ENCODE measurements at places on chromosomes 6 and 20.

- no peak for DNase-seq
Measured at GRCh38 chr20:54283253-54283652, 75.4 kb downstream of the PFDN4 start.

DNA sequence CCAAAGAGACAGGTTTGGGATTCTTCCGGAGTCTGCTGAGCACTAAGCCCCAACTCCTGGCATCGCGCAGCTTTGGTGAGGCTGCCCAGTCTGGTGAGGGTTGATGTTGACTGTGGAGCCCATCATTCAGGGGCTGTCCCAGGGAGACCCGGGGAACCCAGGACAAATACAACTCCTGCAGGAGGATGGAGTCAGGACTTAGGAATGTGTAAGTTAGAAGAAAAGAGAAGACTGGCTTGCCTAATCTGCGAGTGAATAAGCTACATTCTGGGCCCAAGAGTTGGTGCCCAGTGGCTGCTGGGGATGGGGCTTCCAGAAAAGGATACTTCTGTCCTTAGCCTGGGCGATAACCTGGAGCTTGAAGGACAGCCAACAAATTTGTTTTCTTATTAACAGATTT is 47.9 kb downstream of the STK35 start:
- DNase-seq, result no peak

GRCh38 chr6:166335378-166336302 is 6.7 kb downstream of the SFT2D1 start:
- no peak for DNase-seq

DNA sequence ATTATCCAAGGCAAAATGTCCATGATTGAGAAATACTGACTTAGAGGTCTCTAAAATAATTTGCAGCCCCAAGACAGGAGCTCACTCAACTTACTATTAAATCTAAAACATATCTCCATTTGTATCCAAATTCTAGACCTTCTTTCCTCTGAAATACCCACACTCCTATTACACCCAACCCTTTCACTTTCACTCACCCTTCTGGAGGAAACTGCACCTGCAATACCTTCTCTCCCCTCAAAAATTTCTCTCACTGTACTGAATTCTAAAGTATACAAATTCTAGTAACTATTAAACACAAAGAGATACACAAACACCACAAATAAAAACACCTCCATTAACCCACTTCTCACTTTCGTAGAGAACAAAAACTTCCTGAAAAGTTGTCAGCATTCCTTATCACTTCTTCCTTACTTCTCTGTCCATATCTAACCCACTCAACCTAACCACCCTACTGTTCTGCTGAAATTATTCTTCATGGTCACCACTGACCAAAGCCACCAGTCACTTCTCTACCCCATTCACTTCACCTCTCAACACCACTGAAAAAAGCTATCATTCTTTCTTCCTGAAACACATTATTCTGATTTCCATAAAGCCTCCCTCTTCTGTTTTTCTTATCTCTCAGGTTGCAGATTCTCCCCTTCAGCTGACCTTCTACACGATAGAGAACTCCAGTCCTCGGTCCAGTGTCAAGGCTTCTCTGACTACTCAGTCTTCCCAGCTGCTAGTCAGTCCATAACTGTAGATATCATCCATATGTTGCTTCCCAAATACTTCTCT is 12.0 kb downstream of the LMBRD1 start:
- no peak for DNase-seq

DNA sequence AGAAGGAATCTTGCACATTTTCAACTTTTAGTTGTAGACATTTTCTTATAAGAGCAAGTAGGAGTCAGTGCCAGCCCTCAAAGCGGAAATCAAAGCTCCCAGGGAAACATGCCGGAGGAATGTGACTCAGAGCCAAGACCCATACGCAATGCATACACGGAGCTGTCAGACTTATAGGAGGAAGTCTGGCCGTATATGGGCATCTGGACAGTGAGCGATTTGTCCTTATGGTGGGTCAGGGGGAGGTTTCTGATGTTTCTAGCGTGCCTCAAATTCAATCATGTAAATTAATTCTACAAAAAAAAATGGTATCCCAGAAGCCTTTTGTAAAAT is 3.6 kb upstream of the CCN2 start:
- no peak for DNase-seq

GRCh38 chr6:54886932-54887584 is 40.5 kb downstream of the FAM83B start:
- DNase-seq, result no peak

GRCh38 chr6:138817799-138818198 is 21.9 kb downstream of the ECT2L start:
- no peak for DNase-seq

GRCh38 chr6:126308362-126308761 is 31.6 kb upstream of the CENPW start:
- no peak for DNase-seq

DNA sequence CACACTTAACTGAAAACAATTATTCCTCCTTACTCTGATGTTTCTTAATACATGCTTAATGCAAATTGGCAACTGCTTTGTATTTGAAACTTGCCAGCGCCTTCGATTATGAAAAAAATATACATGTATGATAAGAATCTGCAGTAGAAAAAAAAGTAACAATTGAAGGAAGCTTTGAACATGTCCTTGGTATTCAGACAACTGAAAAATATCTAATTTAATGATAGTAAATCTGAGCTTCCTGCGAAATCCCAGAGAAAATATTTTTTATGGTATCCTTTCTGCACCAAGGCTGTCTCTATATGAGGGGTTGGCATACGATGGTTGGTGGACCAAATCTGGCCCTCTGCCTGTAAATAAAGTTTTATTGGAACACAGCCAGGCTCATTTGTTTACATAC is 186.2 kb downstream of the HDGFL1 start:
- DNase-seq, result no peak

DNA sequence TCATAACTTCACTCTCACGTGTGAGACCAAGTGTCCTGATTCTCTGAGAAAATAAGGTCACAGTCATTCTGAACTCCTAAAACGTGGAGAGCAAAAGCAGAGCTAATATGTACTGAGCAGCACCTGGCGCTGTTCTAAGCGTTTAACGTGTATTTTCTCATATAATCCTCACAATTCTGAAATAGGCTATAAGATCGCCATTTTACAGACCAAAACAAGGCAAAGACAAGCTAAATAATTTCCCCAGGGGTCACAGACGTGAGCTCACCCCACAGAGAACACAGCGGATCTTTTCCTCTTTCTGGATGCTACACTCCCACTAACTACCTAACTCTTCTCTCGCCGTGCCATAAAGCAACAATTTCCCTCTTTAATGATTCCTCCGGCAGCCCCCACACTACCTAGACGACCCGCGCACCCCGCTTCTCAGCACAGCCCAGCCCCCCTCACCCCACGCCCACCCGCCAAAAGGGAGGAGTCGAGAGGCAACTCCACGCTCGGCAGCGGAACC is 636 bp downstream of the SUPT3H start:
- DNase-seq, result peak; percentile 72

- no peak for DNase-seq
Measured at GRCh38 chr20:62485062-62485700, 9.4 kb upstream of the GATA5 start.

DNA sequence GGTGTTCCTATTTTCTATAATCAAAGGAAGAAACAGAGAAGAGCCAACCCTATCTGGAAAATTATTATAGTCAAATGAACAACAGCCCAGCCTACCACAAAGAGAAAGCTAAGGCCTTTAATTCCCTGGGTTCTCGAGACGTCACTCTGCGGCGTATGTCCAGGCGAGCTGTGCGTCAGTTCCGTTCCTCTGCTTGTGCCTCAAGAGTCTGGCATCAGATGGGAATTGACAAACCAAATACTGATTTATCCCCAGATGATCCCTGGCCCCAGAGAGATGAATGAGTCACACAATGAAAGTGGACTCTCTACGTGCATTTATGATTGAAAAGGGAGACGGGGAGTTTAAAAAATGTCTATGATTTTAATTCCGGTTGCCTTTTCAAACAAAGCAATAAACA is 151.6 kb upstream of the PDE10A start:
- DNase-seq, result no peak

DNA sequence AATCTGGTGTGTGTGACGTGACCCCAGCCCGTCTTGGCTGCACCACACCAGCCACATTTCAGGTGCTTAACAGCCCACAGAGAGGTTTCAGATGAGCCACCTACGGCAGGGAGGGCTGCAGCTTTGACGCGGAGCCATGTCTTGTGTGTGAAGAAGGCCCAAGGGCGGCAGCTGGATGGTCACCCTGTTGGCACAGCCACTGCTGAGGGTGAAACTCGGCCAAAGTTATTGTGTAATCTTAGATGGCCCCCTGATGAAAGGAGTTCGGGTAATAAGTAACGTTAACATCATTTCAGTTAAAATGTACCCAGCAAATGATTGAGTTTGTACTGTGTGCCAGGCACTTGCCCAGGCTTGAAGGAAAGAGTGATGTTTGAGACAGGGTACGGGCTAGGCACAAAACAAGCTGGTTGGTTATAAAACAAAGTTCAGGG is 97.2 kb downstream of the SSR1 start:
- DNase-seq, result no peak

DNA sequence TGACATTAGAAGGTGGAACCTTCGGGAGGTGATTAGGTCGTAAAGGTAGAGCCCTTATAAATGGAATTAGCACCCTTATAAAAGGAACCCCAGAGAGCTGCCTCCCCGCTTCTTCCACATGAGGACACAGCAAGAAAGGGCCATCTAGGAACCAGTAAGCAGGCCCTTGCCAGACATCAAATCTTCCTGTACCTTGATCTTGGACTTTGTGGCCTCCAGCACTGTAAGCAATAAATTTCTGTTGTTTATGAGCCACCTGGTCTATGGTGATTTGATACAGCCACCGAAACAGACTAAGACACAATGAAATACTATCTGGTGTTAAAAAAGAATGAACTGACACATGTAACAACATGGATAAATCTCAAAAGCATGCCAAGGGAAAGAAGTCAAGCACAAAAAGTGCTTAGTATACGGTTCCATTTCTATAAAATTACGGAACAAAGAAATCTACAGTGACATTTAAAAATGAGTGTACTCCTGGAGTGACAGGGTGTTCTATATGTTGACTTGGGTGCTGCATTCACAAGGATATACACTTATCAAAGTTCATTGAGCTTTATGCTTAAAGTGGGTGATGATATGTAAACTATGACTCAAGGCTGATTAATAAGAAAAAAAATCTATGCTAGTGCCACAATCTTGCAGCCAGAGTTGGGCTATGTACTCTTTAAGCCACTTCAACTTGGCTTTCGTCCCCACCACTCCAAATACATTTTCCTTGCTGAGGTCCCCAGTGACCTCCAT is 18.4 kb downstream of the SERPINB1 start:
- no peak for DNase-seq

DNA sequence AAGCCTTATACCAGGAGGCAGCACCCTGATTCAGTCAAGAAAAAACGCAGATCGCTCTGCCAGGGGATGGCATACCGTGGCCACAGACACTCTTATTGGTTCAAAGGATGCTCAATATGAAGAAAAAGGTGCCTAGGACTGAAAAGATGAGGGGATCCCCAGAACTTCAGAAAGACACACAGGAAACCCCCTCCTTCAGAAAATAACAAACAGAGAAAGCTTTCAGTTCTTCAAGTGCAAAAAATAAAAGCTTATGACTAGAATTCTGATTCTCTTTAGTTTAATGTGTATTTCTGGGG is 17.7 kb upstream of the MYB start:
- no peak for DNase-seq

DNA sequence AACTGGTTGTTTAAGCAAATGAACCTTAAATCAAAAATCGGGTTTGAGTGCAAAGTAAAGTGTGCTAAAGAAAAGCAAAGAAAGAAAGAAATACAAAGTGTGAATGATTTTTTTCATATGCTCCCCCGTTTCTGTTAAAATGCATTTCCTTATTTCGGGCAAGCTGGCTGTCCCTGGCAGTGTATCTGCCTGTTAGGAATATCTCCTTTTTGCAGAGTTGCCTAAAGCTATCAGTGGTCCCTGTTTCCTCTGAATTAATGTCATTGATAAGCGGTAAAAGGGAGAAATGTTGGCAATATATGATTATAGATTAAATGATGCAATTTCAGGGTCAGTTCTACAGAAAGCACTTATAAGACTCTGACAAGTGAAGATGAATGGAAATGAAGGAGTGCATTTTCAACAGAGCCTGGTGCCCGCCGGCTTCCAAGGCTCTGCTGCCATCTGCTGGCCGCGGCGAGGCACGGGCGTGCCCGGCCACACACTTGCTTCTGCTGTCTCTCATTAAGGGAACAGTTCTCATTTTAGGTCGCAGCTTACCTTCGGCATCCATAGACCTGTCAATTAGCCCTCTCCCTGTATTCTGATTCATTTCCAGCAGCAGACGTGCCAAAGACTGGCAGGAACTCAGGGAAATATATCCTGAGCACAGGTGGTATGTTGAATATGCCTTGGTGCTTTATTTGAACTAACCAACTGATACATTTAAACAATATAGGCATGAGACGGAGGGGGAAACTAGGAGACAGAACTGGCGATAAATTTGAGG is 381.9 kb downstream of the C6orf118 start:
- peak; percentile 2 for DNase-seq

DNA sequence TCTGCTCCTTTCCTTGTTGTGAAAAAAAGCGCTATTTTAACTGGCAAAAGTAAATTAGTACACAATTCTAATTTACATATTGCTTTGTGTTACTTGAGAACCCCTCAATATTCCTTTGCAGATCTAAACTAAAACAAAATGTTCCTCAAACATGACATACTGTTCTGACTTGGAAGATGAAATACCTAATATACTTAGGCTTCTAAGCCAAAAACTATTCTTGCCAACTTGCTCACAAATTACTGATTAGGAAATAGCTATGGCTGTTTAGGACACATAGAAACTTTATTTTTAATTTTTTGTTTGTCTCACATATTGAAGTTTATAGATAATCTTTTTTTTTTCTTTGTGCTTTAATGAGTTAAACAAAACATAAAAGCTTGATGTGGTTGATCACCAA is 542.2 kb downstream of the GRIK2 start:
- DNase-seq, result no peak

GRCh38 chr20:48813446-48813747 is 14.4 kb downstream of the PREX1 start:
- no peak for DNase-seq

GRCh38 chr6:158816329-158816728 is 2.8 kb downstream of the EZR start:
- no peak for DNase-seq

- no peak for DNase-seq
Measured at GRCh38 chr6:56297022-56297989, 49.9 kb upstream of the COL21A1 start.

DNA sequence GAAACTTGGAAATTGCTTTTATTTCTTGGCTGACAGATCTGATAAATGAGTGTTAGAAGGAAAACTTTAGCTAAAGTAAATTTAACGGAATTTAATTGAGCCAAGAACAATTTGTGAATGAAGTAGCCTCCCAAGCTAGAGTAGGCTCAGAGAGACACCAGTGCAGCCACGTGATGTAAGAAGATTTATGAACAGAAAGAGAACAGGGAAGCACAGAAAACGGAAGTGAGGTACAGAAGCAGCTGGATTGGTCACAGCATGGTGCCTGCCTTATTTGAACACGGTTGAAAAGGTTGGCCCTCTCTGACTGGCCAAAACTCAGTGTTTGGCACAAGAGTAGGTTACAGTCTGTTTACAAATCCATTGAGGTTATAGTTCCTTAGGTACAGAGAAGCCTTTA is 29.5 kb upstream of the IFNGR1 start:
- no peak for DNase-seq
